ENCODE measurements at places on chromosomes 5 and 9.

GRCh38 chr5:60797482-60798153 lies 46.5 kb downstream of the ELOVL7 start:
- no peak for DNase-seq

- no peak for DNase-seq
Measured at GRCh38 chr5:80399526-80400239, 8.2 kb upstream of the ZFYVE16 start.

DNA sequence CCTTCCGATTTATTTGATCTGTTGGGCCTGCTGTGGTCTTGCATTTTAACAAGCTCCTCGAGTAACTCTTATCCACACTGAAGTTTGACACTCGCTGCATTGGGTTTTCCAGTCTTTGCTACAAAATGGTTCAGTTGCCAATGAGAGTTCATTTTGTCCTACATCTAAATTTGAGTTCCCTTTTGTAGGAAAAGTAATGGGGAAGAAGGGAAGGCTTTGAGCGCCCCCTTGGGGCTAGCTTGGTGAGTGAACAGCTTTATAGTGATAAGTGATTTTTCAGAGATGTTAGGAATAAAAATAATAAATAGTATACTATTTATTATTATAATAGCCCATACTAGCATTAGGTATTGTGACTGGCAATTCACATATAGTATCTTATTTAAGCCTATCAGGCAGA lies 89.9 kb upstream of the GNAQ start:
- peak; percentile 19 for DNase-seq

DNA sequence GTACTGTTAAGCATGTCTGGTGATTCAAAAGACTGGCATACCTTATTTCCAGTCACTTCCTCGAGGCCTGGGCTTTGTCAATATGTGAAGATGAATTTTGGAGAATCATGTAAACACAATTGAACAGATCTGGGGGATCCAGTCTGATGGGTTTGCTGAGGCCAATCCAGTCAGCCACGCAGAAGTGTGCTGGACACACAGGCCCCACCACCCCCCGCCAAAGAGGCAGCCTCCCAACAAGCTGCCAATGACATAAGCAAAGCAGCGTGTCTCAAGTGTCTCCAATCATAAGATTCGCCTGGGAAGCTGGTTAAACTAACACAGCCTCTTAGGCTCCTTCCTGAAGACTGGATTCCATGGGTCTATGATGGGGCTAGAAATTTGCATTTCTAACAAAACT lies 192.9 kb upstream of the KLF9 start:
- no peak for DNase-seq

DNA sequence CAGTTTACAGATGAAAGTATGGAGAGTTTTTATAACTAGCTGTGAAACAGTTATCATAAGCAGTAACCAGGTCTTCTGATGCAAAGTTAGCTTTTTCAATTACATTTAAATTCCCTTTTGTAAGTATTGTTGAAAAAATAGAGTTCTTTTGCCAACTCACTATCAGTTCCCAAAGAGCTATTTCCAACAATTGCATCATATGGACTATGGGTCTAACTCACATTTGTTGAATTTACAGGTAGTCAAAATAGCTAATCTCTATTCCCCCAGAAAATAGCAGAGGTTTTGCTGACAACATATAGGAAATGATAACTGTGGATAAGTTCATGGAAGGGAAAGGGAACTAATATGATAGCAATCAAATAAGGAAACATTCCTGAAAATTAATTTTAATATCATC lies 1.4 kb downstream of the SPINK1 start:
- DNase-seq: no peak

DNA sequence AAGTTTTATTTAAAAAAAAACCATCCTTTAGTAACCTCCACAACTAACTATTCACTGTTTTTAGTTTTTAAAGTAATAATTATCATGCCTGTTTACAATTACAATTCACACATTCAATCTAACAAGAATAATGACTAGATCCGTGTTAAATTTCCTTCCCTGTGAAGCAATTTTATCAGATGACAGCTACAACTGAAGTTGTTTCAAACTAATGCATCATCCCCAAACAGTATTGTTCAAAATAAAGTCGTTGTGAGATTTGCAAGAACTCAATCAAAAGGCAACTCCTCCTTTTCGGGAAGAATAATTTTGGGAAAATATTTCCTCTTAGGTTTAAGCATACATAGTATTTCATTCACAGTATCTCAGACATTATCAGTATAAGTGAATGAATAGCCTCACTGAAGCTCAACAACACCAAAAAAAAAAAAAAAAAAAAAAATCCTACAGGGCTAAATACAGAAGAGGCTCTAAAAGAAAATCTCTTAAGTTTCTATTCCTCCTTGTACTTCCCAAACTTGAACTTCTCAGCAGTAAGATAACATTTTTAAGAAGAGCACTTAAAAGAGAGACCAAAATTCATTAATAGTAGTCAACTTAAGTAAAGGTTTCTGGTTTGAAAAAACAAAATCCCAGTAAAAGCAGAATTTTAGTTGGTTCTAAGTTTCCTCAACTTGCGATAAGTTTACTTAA lies 9.4 kb downstream of the C9orf72 start:
- no peak for DNase-seq

- no peak for DNase-seq
Measured at GRCh38 chr5:109575506-109575905, 114.2 kb upstream of the MAN2A1 start.

DNA sequence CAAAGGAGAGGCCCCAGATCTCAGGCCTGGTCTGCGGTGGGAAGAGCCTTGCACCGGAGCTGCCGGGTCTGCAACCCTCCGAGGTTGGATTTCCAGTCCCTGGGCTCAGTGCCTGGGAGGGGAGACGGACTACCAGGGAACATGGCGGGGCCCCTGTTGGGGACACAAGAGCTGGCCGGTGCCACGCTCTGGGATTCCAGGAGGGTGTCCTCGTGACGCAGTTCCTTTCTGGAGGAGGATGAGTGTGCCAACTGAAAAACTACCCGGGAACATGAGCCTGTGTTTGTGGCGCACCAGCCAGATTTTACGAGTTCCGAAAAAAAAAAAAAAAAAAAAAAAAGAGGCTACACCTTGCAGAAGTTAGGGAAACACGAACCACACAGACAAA lies 9.0 kb downstream of the NRARP start:
- no peak for DNase-seq

GRCh38 chr5:137833463-137833862 lies 34.2 kb upstream of the MYOT start:
- no peak for DNase-seq

Measured in NCI-H526 treated with DMSO at 0.1 percent for 48 hours (cell line).